Smooth muscle cell of the pulmonary artery (primary cell): ENCODE measurements at places on chromosomes 1 and 21. TPM values are rescaled to one million over a fixed set of nuclear protein-coding genes. Genes with fewer than 3 reads are reported as not detected.

Gene C1orf116
- total RNA-seq = under 0.01 and 0.07 TPM in 2 replicates

Gene PCP4
- total RNA-seq = not detected in 2 replicates

Gene ZMYND12
- total RNA-seq = 1.3 and 1.9 TPM in 2 replicates

Gene PRR9
- 0.23 TPM in 1 of 2 replicates, not detected in the other for total RNA-seq

Gene PLEKHM2
- 86.9 and 122 TPM in 2 replicates for total RNA-seq

Gene MRPL39
- 22.3 and 26.8 TPM in 2 replicates for total RNA-seq

Gene ALX3
- total RNA-seq = not detected in 2 replicates

Gene LHX4
- total RNA-seq = under 0.01 and 0.07 TPM in 2 replicates
